ENCODE measurements at places on chromosomes 3 and 15.

- DNase-seq, result no peak
Observed at GRCh38 chr3:43784640-43785011, 93.9 kb downstream of the ABHD5 start.

GRCh38 chr3:19931767-19932188 lies 2.2 kb downstream of the EFHB start:
- DNase-seq, result no peak

DNA sequence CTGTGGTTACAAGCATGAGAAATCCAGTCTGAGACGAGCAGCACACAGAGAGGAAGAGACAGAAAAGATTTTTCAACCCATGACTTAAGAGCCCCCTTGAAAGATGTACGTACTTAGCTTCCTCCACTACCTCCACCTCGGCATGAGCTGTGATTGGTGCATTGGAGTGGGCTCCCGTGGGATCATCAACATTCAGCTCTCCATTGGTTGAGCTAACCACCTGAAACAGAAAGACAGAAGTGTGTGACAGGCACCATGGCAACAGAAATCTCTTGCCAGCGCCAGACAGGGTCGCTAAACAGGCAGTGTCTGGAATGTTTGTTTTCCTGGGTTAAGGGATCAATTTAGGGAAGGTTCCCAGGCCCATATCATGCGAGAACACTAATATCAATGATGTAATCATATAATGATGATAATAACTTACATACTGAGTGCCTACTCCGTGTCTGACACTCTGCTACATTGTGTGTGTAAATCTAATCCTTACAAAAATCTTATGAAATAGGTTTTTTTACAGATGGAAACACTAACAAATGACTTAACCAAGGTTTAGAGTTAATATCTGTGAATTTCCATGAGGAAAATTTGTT lies 17.5 kb upstream of the PPIB start:
- DNase-seq, result no peak

- DNase-seq, result no peak
Observed at GRCh38 chr3:131756405-131756804, 253.6 kb upstream of the MRPL3 start.

GRCh38 chr3:69092030-69092516 lies 7.3 kb downstream of the ARL6IP5 start:
- DNase-seq, result no peak

DNA sequence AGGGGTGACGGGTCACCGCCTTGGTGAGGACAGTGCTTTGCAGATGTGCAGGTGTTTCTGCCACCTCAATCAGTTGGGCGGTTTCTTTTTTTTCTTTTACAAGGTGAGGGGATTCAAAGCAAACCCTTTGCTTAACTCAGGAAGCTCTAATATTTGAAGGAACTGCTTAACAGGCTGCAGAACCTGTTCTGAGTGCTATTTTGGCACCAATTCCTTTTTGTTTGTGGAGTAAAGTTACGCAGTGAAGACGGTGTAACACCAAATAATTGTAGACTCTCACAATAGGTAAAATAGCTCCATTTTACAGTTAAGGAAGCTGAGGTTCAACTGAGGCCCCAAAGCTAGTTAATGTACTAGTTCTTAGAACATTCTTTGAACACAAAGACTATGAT lies 6.6 kb downstream of the GHRL start:
- no peak for DNase-seq

DNA sequence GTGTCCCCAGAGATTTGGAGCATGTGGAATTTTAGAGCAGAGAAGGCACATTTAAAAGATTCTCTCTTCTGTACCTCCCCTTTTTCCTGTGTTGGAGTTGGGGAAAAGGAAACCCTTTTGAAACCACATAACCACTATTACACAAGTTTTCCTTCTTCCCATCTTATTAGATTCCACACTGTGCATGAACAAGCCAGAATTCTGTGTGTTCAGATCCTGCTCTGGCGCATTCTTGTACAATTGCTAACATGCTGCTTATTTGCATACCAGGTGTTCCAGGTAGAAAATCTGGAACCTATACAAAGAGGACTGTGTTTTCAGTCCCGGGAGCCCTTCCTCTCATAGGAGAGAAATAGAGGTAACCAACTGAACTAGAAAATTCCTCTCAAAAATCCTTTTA lies 2.6 kb upstream of the CIB2 start:
- DNase-seq, result no peak

DNA sequence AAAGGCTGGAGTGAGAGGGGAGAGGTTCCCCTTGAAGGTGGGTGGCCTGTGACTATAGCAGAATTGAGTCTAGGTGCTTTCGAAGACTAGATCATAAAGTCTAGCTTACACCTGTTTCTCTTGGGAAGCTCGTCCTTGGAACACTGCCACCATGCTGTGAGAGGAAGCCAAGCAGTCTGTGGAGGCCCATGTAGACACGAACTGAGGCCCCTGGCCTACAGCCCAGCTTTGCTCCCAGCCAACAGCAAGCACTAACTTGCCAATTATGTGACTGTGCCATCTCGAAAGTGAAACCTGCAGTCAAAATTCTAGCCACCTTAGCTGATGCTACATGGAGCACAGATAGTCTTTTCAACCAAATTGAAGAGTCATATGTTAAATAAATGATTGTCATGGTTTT lies 190.5 kb upstream of the NECTIN3 start:
- no peak for DNase-seq

GRCh38 chr3:99409961-99410360 lies 228.4 kb upstream of the COL8A1 start:
- DNase-seq, result no peak

- DNase-seq, result no peak
Observed at GRCh38 chr3:128399221-128399915, 67.3 kb downstream of the DNAJB8 start.

DNA sequence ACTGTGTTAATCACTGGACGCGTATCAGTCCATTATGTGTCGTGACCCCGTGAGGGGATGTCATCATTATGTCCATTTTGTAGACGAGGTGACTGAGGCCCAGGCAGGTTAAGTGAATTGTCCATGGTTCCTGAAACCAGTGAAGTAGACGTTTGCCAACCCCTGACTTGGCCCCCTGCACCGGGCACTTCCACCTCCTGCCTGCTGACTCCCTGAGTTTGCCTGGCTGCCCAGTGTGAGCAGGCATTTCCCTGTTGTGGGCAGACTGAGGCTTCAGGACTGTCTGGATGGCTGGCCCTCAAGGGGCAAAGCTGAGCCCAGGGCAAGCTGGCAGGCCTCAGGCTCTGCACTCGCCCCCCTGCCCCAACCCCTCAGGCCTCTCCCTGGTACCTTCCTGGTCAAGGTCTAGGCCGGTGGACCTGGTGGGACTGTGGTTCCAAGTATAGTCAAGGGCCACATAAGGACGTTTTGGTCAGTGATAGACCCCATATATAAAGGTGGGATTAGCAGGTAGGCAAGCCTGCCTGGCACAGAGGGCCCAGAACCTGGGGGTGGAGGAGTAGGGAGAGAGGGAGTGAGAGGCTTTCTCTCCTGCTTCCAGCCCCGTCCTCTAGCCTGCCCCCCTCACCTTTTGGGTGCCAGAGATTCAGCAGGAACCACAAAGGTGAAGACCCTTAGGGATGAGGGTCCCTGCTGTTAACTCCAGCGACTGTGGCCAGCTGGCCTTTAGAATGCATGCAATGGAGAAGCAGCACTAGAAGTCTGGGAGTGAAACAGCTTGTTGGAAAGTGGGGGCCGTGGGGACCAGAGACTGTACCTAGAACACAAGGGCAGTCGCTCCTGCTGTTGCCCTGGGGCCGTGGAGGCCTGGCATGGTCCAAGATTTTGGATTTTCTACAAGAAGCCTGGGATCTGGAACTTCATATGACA lies 34.6 kb downstream of the FBLN2 start:
- DNase-seq, result no peak

- no peak for DNase-seq
Observed at GRCh38 chr15:88631464-88632028, 7.3 kb upstream of the ISG20 start.

DNA sequence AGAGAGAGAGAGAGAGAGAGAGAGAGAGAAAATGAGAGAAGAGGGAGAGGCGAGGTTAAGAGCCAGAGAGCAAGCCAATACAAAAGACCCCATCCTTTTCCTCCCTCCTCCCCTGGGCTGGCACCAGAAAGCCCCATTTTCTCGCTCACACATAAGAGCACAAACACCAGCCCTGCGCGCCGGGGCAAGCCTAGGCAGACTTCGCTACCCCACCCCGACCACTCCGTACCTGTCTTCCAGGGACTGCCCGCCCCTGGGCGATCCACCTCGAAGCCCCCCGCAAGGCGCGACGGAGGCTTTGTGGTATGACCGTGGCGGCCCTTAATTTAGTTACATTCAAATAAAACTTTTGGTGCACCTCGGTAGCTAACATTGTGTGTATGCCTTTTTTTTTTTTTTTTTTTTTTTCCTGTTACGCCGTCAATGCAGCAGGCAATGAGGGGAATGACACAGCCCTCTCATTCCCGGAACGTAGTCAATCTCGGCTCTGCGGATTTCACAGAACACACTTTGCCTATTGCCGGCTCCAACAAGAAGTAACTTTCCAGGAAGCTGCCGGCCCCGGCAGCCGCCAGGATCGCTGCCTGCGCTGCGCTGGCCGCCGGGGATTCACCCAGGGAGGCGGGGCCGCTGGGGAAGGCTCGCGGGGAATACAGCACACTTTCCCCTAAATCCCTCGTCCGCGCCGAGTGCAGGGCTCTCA lies 7.7 kb downstream of the BCL6 start:
- no peak for DNase-seq

- no peak for DNase-seq
Observed at GRCh38 chr3:5540532-5540931, 353.0 kb downstream of the EDEM1 start.

DNA sequence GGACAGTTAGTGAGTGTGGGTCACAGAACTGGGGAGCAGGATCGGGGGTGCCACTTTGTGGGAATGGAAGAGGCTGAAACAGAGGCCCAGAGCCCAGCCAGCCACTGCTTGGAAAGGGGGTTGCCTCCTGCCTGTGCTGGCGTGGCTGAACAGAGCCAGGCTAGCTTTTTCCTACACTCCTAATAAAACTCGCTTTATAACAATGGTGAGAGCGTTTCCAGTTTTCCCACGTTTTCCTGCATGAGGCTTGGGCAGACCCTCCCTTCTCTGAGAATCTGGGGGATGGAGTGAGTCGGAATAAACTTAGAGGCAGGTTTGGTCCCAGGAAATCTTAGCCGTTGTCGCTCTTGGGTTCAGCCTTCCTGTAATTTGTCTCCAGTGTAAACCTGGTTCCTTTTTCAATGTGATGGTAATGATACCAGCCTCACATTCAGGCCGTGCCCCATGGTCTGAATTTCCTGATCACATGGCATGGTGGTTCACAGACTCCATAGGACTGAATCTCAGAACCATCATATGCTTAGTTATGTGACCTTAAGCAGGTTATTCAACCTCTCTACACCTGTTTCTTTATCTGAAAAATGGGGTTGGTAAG lies 6.5 kb upstream of the FGD5 start:
- no peak for DNase-seq

GRCh38 chr15:50943638-50944037 lies 35.2 kb downstream of the AP4E1 start:
- no peak for DNase-seq

DNA sequence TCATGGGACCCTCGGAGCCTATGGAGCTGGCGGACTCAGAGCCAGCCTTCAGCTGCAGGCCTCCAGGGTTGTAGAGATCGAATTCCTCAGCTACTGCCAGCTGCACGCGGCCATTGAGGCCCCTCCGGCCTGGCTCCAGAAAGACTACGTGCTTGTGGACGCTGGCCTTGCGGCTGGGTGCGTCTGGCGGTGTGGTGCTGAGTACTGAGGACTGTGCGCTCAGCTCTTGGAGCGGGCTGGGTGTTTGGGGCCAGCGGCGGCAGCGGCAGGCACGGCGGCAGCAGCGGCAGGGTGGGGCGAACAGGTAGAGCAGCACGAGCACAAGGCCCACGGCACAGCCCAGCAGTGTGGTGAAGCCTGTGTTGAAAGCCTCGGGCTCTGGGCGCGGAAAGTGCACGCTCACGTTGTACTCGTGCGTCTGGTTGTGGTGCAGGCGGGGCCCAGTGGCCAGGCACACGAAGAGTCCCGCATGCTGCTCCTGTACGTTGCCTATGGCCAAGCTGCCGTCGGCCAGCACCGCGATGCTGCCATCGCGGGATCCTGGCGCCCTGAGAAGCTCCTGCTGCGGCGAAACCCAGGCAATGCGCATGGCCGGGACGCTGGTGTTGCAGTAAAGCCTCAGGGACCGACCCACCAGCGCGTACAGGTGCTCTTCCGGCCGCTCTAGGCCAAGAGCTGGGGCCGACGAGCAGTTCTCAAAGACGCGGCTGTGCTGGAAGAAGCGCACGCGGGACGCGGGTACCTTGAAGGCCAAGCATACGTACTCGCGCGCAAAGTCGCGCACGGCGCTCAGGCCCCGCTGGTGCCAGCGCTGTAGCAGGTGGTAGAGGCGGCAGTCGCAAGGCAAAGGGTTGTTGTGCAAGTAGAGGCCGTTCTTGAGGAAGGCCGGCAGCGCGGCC lies 1.3 kb downstream of the AMIGO3 start:
- DNase-seq, result no peak

DNA sequence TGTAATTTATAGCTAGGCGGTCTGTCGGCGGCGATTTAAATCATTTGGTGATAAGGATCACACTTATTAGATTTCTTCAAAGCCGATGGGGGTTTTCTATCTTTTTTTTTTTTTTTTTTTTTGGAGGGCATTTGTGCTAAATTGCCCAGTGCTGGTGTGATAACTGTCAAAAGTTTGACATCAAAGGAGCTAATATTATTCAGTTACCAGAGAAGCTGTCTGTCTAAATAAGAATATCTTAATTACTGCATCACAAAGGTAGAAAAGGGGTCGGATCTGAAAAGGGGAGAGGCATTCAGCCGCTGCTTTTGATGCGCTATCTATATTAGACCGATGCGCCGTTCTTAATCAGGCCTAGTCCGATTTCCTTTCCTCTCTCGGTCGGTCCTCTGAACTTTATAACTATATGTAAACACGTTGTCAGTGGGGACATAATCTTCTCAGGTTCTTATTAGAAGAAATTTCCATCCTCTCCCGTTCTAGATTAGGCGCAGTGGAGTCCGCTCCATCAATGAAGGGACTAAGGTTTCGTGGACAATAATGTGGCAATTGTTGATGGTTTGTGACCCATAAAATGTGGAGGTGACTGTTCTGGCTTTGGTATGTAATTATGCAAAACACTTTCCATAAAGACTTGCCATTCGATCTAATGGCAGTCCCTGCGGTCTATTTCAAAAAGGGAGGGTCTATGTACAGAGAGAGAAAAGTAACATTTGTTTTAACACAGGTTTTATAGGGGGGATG lies 31.7 kb downstream of the NR2F2 start:
- DNase-seq, result no peak

- no peak for DNase-seq
Observed at GRCh38 chr3:33447958-33448357, 7.8 kb upstream of the UBP1 start.

GRCh38 chr3:59467476-59467875 lies 417.7 kb upstream of the CFAP20DC start:
- no peak for DNase-seq

Measured in brain pericyte (primary cell).